NCI-H2081 (cell line): ENCODE measurements at places on chromosomes 7 and 10.

GRCh38 chr7:47602272-47603004 is 20.5 kb upstream of the TNS3 start:
- no peak for DNase-seq

GRCh38 chr7:67843615-67844014 is 847.0 kb downstream of the TYW1 start:
- no peak for DNase-seq

DNA sequence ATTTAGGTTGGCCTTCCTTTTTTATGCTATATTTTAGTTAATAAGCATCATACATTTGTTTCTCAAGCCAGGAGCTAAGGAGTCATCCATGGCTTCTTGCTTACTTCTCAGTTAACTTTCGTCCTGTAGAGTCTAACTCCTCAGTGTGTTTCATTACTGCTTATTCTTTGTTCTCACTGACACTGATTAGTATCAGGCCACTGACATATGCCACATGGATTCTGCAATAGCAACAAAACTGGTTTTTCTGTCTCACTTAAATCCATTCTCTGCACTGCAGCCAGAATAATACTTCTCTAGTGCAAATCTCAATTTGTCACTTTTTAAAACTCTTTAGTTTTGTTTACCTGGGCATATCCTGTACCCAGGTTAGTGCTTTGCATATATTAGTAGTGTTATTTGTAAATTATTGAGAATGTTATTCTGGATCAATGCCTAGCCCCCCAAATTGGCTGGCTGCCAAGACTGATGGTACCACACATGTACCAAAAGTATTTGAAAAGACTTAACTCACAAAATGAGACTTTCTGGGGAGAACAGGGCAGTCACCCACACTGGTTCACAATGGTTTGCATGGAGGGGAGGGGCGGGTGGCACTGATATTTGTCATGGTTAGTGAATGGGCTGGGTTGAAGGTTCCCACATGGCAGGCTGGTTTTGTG is 79.1 kb downstream of the CCSER2 start:
- DNase-seq = no peak

GRCh38 chr10:22319980-22320558 is 830 bp upstream of the BMI1 start:
- DNase-seq = no peak

GRCh38 chr7:43591558-43592180 is 8.8 kb downstream of the STK17A start:
- DNase-seq = no peak

GRCh38 chr10:130335336-130335735 is 199.1 kb downstream of the GLRX3 start:
- DNase-seq = no peak

DNA sequence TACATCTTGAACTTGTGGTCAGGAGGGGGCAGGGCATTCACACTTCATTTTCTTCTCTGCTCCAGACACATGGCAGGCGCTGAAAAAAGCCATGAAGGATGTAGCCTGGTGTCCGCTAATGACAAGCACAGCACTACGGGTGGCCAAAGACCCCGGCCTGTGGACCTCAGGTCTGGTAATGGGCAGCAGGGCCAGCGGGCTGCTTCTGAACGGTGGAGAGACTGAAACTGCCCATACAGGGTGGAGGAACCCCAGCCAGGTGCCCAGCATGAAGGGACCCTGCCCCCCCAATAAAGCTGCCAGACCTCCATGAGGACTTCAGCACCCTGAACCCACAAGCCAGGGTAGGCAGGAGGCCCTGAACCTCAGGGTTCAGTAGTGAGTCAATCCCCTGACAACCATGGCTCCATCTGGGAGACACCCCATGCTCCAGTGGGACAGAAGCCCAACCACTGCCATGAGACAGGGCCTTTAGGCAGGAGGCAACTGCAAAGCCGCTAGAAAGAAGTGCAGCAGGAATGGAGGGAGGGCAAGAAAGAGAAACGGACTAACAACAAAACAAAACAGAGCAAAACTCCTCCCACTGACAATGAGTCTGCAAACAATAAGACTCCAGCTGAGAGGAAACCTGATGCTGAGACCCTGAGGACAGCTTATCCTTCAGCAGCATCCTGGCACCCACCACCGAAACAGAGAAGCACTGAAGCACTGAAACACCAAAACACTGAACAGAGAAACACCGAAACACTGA is 140.2 kb upstream of the PPP2R2D start:
- no peak for DNase-seq

- no peak for DNase-seq
Measured at GRCh38 chr10:122497241-122497640, 35.9 kb downstream of the HTRA1 start.

DNA sequence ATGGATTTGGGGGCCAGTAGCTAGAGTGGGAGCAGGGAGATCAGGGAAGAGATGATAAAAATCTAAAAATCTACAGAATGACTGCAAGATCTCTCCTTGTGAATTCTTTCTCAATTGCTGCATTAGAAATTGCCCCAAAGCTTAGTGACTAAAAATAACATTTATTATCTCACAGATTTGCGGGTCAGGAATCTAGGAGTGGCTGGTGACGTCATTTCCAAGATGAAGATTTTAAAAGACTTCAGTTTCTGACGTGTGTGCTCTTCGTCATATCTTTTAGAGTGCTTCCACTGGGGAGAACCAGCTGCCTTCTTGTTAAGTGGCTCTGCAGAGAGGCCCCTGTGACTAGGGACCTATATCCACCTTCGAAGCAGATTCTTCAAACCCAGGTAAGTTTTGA is 112.6 kb downstream of the DGKI start:
- no peak for DNase-seq

GRCh38 chr7:133642907-133643306 is 390.0 kb downstream of the EXOC4 start:
- no peak for DNase-seq

GRCh38 chr10:91613411-91614187 is 19.3 kb downstream of the PPP1R3C start:
- no peak for DNase-seq

DNA sequence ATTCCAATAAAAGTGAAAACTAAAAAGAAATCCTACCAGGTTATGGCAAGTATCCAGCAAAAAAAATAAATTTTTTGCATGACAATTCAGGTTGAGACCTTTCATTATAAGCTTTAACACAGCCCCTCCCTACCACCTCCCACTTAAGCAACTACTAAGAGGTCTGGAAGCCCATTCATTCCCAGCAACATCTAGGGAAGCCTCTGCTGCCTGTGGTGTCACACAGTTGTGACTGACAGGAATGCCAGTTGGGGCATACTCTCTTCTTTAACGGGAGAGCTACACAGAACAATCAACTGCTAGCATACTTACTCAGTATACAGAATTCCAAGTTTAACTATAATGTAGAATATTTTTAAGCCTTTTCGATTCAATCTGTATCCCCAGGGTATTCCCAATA is 27.8 kb downstream of the ABI1 start:
- no peak for DNase-seq

DNA sequence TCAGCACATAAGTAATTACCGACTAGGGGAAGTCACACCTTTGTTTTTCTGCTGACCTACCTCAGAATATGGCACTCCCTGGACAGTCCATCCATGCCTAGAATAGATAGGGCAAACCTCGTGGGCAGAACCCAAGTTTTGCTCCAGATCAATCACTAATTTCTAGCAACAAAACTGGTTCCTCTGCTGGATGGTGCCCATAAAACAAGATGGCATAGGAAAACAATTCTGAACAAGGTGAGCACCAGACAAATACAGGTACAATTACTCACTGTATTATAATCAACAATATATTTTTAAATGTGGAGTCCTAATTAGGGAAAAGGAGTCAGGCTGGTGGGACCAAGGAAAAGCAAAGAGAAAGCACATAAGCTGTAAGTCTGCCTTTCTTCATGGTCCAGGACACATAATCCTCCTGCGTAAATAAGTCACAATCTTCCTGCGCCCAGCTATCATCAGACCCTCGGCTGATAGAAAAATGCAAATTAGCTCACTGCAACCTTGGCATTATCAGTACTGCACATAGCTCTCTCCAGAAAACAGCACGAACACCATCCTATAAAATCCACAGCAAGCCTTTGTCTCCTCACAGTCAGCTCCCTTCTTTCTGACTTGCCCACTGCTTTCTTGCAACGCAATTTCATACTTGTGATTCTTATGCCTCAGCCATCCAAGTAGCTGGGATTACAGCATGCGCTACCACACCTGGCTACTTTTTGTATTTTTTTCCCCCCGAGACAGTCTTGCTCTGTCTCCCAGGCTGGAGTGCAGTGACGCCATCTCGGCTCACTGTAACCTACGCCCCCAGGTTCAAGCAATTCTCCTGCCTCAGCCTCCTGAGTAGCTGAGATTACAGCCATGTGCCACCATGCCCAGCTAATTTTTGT is 15.1 kb downstream of the URGCP start:
- no peak for DNase-seq

- no peak for DNase-seq
Measured at GRCh38 chr10:71547876-71548846, 151.4 kb downstream of the CDH23 start.

DNA sequence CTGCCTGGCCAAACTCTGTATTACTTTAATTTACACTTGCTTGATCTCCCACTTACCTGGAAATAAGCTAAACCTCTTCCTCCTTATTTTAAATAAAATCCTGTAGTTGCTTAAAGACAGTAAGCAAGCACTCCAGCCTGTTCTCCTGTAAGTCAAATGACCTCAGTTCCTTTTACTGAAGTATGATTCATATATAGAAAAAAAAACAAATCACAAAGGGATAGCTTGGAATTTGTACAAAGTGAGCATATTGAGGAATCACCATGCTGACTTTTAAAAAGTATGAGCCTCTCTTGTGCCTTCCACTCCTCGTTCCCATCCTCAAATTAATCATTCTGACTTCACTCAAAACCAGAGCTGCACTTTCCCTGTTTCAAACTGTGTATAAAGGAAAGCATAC is 52.0 kb downstream of the C10orf90 start:
- DNase-seq = no peak

GRCh38 chr7:96786261-96786997 is 76.8 kb upstream of the SEM1 start:
- DNase-seq = peak; percentile 71

GRCh38 chr7:31116615-31117014 is 64.5 kb downstream of the ADCYAP1R1 start:
- no peak for DNase-seq

GRCh38 chr7:25541094-25541821 is 313.0 kb upstream of the NPVF start:
- DNase-seq = no peak

GRCh38 chr7:92767437-92767836 is 68.9 kb downstream of the CDK6 start:
- DNase-seq = no peak

- no peak for DNase-seq
Measured at GRCh38 chr7:71424166-71425035, 292.5 kb downstream of the GALNT17 start.

DNA sequence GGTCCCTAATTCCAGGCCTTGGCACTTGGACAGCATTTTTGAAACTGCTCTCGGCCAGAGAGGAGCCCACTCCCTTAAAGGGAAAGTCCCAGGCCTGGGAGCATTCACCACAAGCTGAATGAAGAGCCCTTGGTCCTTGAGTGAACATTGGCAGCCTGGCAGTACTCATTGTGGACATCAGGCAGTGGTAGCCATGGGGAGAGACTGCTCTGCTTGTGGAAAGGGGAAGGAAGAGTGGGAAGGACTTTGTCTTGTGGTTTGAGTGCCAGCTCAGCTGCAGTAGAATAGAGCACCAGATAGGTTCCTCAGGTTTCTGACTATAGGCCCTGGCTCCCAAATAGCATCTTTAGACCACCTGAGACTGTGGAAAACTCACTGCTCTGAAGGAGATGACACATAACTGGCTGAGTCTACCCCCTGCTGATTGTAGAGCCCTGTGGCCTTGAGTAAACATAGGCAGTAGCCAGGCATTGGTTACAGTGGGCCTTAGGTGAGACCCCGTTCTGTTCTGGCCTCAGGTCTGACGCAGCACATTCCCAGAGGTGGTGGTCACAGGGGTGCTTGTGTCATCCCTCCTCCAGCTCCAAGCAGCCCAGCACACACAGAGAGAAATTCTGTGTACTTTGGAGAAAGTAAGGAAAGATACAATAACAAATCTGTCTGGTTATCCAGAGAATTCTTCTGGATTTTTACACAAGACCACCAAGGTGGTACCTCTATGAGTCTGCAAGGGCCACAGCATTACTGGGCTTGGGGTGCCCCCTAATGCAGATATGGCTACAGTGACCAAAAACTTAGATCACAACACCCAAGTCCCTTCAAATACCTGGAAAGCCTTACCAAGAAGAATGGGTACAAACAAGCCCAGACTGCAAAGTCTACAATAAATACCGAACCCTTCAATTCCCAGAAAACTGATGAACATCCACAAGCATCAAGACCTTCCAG is 153.8 kb downstream of the GNAI1 start:
- DNase-seq = no peak
